PC-9 (cell line): ENCODE measurements at places on chromosomes 11 and 22. TPM values are rescaled to one million over a fixed set of nuclear protein-coding genes. Genes with fewer than 3 reads are reported as not detected.

GRCh38 chr22:47392054-47392347 lies 629.6 kb downstream of the TBC1D22A start:
- DNase-seq, result no peak
- no peaks in the 10 kb centered on the region for H3K4me1 ChIP-seq
- no peaks in the 10 kb centered on the region for H3K36me3 ChIP-seq
- H3K27me3 ChIP-seq, result peaks cover 92% of the 10 kb centered on the region
- no peak overlapping the region for H3K27ac ChIP-seq
- H3K4me3 ChIP-seq, result no peak overlapping the region

Gene SHANK2
- total RNA-seq, result 49.2 and 50.5 TPM in 2 replicates

- no peaks in the 10 kb centered on the region for H3K27me3 ChIP-seq
- H3K4me3 ChIP-seq, result no peak within 1 kb of the TSS
- H3K4me1 ChIP-seq, result no peaks in the 10 kb centered on the region
- H3K27ac ChIP-seq, result no peak within 1 kb of the TSS
Observed at GRCh38 chr11:22860241-22860640, at the start of gene CCDC179. Gene CCDC179, minus strand, starts transcription at chr11:22860474. Its CDS starts 53 bp downstream, at chr11:22860421.

- no peaks in the 10 kb centered on the region for H3K4me1 ChIP-seq
- no peak for DNase-seq
- H3K27ac ChIP-seq, result no peak overlapping the region
- no peaks in the 10 kb centered on the region for H3K27me3 ChIP-seq
- no peak overlapping the region for H3K4me3 ChIP-seq
Observed at GRCh38 chr11:14506532-14506931, 6.9 kb upstream of the COPB1 start.

- peak overlapping the region; percentile 99; the same call in 1 of the 2 replicates for H3K27ac ChIP-seq
- peaks cover 96% of the 10 kb centered on the region for H3K4me1 ChIP-seq
- DNase-seq, result no peak
- H3K36me3 ChIP-seq, result no peaks in the 10 kb centered on the region
- H3K27me3 ChIP-seq, result no peaks in the 10 kb centered on the region
Observed at GRCh38 chr11:61974766-61975631, 7.6 kb upstream of the FTH1 start.

- H3K4me3 ChIP-seq, result peak overlapping the region; percentile 88; the same call in 1 of the 2 replicates
- H3K27me3 ChIP-seq, result no peaks in the 10 kb centered on the region
- peaks cover 66% of the 10 kb centered on the region for H3K36me3 ChIP-seq
- DNase-seq, result no peak
- H3K4me1 ChIP-seq, result peaks cover 32% of the 10 kb centered on the region
- H3K27ac ChIP-seq, result no peak overlapping the region
Observed at GRCh38 chr22:29270475-29271271, 2.6 kb downstream of the EWSR1 start.

GRCh38 chr22:26398741-26399153 lies 30.3 kb upstream of the ASPHD2 start:
- peaks cover 79% of the 10 kb centered on the region for H3K27me3 ChIP-seq
- no peak overlapping the region for H3K4me3 ChIP-seq
- DNase-seq, result peak; percentile 37
- no peaks in the 10 kb centered on the region for H3K36me3 ChIP-seq

Gene LGALS12
- not detected in 2 replicates for total RNA-seq

DNA sequence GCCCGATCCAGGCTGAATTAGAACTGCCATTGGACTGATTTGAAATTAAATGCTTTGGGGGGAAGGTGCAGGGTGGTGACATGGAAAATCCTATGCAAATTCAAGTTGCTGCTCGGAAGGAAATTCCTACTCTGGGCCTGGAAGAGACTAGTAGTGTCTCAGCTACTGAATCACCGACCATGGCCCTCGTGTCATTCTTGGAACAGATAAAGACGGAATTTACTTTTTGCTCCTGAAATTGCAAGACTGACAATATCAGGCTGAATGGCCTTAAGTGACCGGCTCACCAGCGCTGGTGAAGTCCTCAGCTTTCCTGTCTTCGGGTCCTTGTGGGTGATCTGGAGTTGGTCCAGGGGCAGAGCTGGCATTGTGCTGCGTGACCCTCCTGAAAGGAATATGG lies 6.1 kb downstream of the ASCC2 start:
- peaks cover 6% of the 10 kb centered on the region; the same call in 1 of the 2 replicates for H3K4me1 ChIP-seq
- DNase-seq, result no peak
- H3K36me3 ChIP-seq, result peaks cover 6% of the 10 kb centered on the region; the same call in 1 of the 2 replicates
- no peaks in the 10 kb centered on the region for H3K27me3 ChIP-seq

Gene SCGB1C1
- not detected in 2 replicates for total RNA-seq

Gene RIC3
- not detected in 2 replicates for total RNA-seq

- no peak overlapping the region for H3K27ac ChIP-seq
- H3K27me3 ChIP-seq, result peaks cover 48% of the 10 kb centered on the region
- H3K4me3 ChIP-seq, result no peak overlapping the region
- H3K4me1 ChIP-seq, result no peaks in the 10 kb centered on the region
- H3K36me3 ChIP-seq, result no peaks in the 10 kb centered on the region
Observed at GRCh38 chr22:26986884-26987283, 329.5 kb downstream of the MIAT start.

Gene TOMT
- not detected in 2 replicates for total RNA-seq

DNA sequence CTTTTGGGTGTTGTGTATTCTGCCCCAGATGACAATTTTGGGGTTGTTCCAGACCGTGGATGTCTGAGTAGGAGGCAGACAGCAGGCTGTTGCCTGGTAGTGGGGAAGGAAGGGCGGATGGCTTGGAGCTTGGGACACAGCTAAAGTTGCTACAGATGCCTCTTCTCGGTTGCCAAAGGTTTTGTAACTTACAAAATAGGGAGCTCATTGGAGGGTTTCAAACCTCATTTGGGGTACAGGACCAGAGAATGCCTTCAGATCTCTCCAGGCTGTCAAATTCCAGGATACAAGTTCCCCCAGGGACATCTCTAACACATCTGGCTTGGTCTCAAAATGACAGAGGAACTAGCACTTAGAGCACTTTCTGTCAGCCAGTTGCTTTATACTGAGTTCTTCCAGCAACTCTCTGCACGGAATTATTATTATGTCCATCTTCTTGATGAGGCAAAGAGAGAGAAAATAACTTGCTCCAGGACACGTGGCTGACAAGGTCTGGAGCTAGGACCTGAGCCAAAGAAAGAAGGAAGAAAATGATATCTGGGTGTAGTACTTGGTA lies 56.0 kb downstream of the SLC1A2 start:
- peak overlapping the region; percentile 84 for H3K27ac ChIP-seq
- no peaks in the 10 kb centered on the region for H3K27me3 ChIP-seq
- no peak for DNase-seq
- H3K36me3 ChIP-seq, result no peaks in the 10 kb centered on the region
- peak overlapping the region; percentile 22; the same call in 1 of the 2 replicates for H3K4me3 ChIP-seq
- H3K4me1 ChIP-seq, result peaks cover 40% of the 10 kb centered on the region

Gene KCTD17
- total RNA-seq, result 29.5 and 32.6 TPM in 2 replicates

Gene C22orf23
- 1.0 and 1.7 TPM in 2 replicates for total RNA-seq

DNA sequence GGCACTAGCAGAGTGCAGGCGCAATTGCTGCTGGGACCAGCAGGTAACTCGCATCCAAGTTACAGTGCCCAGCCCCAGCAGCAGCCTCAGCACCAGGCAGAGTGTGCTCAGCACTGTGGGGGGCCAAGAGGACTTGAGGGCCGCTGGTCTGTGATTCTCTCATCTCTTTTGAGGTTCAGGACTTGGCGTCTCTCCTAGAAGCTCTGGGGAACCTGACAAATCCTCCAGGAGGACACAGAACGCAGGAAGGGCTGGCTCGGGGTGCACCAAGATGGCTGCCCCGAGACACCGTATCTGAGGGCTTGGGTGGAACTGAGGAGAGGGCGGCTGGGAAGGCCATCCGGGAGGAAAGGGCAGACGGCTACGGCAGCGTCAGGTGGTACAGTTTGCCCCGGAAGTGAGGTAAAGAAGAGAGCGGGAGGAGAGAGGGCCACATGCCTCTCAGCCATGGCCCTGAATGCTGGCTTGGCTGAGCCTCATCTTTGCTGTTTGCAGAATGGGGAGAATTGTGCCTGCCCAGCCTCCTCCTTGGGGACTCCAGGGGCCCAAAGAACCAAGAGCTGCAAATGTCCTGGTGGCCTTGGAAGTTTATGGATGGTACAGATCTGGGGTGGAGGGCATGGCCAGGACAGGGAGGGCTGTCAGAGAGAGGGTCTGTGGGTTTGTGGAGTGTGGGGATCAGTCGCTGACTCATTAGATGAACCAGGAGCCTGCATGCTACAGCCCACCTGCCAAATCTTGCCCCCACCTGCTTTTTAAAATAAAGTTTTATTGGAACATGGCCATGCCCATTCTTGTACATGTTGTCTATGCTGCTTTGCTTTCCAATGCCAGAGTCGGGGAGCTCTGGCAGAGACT lies 78.0 kb downstream of the MYEOV start:
- H3K27ac ChIP-seq, result no peak overlapping the region
- H3K4me1 ChIP-seq, result peaks cover 23% of the 10 kb centered on the region
- no peak overlapping the region for H3K4me3 ChIP-seq
- peaks cover 48% of the 10 kb centered on the region for H3K36me3 ChIP-seq

DNA sequence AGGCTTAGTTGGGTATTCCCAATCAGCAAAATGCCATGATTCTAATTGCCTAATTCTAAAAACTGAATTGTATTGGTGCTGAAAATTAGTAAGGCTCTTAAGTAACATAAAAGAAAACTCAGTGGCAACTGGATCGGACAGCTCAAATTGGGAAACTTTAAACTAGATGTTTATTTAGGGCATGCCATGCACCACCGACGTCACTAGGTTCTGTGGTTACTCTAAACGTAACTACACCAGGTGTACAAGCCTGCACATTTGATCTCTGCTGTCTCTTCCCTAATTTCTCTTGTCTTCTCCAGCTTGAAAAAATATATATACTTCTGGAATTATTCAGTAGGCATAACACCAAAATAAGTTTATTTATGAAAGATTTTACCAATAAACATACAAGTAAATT lies 378.2 kb downstream of the DCDC1 start:
- H3K27me3 ChIP-seq, result no peaks in the 10 kb centered on the region
- no peak overlapping the region for H3K4me3 ChIP-seq
- H3K4me1 ChIP-seq, result no peaks in the 10 kb centered on the region
- H3K27ac ChIP-seq, result no peak overlapping the region

DNA sequence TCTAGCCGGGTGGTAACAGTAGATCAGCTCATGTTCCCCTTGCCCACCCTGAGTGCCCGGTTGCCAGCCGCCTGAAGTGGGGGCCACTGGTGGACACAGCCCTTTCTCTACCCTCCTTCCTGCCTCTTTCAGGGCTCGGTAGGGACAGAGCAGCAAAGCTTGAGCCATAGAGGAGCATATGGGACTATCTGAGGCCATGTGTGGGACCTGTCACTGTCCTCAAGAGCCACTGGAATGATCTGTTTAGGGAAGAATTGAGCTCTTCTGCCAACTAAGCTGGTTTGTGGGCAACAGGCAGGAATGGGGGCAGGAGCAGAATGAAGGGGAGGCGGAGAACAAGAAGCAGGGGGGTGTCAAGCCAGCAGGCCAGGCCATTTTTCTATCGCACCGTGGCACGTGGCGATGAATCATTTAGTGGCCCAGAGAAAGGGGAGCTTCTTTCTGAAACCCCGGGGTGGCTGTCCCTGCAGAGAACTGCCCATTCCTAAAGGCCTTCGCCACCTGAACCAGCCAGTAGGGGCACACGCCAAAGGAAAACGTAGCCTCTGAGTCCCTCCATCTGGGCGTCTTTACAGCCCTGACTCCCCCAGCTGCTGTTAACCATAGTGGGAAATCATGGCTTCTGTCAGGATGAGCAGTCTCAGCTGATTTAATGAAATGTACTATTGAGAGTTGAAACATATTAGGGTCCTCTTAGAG lies 8.8 kb downstream of the ASPHD2 start:
- peaks cover 28% of the 10 kb centered on the region; the same call in 1 of the 2 replicates for H3K27me3 ChIP-seq
- H3K36me3 ChIP-seq, result no peaks in the 10 kb centered on the region
- no peak overlapping the region for H3K27ac ChIP-seq
- no peak overlapping the region for H3K4me3 ChIP-seq
- no peaks in the 10 kb centered on the region for H3K4me1 ChIP-seq
- no peak for DNase-seq

- H3K27ac ChIP-seq, result peak overlapping the region; percentile 91
- H3K4me1 ChIP-seq, result peaks cover 50% of the 10 kb centered on the region
- DNase-seq, result peak; percentile 80
- peak overlapping the region; percentile 16; the same call in 1 of the 2 replicates for H3K4me3 ChIP-seq
- no peaks in the 10 kb centered on the region for H3K27me3 ChIP-seq
Observed at GRCh38 chr11:13216019-13216710, 61.4 kb upstream of the BMAL1 start.

GRCh38 chr11:113385749-113386148 lies 1.8 kb upstream of the ANKK1 start:
- no peaks in the 10 kb centered on the region for H3K36me3 ChIP-seq
- H3K4me3 ChIP-seq, result no peak overlapping the region
- DNase-seq, result no peak
- H3K27me3 ChIP-seq, result peaks cover 22% of the 10 kb centered on the region
- peaks cover 19% of the 10 kb centered on the region for H3K4me1 ChIP-seq

Gene APOBEC3H
- 1.5 and 2.5 TPM in 2 replicates for total RNA-seq

Gene ROBO4
- total RNA-seq, result 0.20 TPM in 1 of 2 replicates, not detected in the other

DNA sequence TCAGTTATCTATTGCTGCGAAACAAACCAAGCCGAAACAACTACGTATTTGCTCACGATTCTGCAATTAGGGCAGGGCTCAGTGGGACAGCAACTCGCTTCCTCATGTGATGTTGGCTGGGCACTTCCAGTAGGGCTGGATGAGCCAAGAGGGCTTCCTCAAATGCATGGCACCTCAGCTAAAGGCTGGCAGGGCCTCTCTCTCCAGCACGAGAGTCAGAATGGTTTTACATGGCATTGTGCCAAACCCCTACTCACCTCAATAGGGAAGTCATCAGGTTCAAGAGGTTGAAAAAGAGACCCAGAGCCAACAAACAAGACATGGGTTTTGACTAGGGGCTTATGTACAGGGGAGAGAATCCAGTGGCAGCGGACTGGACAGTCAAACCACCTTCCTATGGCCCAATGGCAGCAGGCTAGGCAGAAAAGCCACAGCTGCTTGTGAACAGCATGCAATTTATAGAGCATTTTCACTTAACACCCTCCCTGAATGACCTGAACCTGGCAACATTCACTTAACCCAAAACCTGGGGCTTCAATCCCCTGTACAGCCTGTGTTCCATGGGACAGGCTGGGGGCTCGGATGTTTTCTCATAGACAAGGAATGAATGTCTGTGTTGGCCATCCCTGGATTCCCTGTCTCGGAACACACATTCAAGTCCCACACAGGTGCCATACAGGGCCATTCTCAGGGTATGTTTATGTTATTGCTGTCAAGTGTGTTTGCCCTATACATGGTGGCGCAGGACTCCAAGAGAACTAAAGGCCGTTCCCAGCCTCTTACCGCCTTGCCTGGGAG lies 154.2 kb upstream of the NAV2 start:
- no peak overlapping the region for H3K27ac ChIP-seq
- H3K4me3 ChIP-seq, result no peak overlapping the region
- no peaks in the 10 kb centered on the region for H3K4me1 ChIP-seq
- no peaks in the 10 kb centered on the region for H3K36me3 ChIP-seq
- no peaks in the 10 kb centered on the region for H3K27me3 ChIP-seq
